ENCODE measurements at places on chromosomes 3 and 15.

- DNase-seq = peak; percentile 50
Measured at GRCh38 chr3:160448845-160449635, 546 bp downstream of the TRIM59 start.

DNA sequence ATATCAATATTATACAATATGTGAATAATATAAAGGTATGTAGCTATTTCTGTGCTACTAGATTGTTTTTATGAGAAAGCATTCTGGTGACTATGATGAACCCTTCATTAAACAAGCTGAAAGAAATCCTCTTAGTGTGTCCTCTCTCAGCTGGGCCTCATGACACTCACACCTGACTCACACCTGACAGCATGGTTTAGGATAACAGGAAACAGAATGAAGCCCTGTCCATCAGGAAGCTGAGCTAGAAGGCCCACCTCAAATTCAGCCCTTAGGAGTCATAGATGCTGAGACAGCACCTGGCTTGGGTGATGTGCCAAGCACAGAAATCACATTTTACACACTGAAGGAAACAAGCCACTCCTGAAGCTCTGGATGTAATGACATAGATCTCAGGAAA is 30.8 kb downstream of the CHCHD4 start:
- DNase-seq = no peak

- DNase-seq = no peak
Measured at GRCh38 chr15:80852676-80853075, 73.5 kb downstream of the CEMIP start.

- no peak for DNase-seq
Measured at GRCh38 chr15:80745888-80746287, 33.3 kb upstream of the CEMIP start.

GRCh38 chr15:100426937-100427336 is 85.2 kb upstream of the ADAMTS17 start:
- DNase-seq = no peak

DNA sequence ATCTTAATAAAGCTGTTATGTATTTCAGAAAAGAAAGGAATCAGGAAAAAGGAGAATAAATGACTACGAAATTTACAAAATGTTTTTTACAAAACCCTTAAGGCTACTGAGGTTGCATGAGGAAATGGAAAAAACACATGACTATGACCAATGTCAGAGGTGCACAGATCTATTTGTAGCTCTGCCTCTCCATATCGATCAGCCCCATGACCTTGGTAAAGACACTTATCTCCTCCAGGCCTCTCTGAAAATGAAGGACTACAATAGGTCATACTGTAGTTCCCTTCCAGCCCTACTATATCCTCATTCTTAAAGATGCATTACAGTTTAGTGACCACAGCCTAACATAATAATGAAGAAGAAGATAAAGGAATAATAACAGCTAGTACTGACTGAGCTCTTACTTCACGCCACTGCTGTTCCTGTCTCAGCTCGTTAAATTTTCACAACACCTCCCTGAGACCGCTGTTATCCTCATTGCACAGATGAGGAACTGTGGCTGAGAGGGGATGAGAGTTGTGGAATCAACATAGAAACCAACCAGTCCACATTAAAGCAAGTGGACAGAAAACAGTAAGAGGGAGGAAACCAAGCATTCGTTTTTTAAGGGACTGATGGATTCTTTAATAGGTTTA is 163.2 kb downstream of the MAGI1 start:
- DNase-seq = no peak

GRCh38 chr3:160851629-160852210 is 95.7 kb downstream of the PPM1L start:
- no peak for DNase-seq

- DNase-seq = no peak
Measured at GRCh38 chr15:57100136-57100539, 181.7 kb downstream of the TCF12 start.

GRCh38 chr15:48667701-48668100 is 22.2 kb upstream of the FBN1 start:
- peak; percentile 40 for DNase-seq

DNA sequence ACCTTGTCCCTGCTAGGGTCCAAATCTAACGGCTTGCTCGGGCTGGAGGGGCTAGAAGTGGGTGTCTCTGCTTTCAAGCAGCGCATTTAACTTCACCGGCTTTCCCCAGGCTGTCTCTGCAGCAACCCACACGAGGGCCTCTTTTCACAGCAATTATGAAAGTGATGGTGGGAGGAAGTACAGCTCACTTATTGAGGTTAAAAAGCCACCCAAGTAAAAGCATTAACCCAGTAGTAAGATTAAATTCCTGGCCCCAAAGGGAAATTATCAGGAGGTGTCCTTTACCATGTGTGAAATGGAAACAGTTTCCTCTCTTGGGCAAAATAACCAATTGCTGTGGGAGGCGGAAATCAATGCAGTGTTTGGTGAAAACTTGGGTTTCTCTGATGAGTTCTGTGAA is 41.1 kb downstream of the NGRN start:
- no peak for DNase-seq

DNA sequence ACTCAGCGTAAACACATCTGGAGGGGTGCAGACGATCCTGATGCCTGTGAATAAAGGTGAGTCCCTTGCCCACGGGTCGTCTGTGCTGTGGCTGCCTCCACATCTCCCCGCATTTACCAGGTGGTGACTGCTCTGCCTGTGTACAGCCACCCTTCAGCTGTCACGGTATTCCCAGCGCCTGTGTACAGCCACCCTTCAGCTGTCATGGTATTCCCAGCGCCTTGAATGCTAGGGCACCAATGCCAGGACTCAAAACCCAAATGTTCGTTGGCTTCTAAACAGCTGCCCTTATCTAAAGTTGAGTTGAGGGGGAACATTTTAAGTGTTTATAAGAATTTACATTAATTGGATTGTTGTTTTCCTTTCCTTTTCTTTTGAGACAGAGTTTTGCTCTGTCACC is 27.4 kb downstream of the MAP6D1 start:
- DNase-seq = no peak

GRCh38 chr3:125552401-125552800 is 32.4 kb upstream of the SNX4 start:
- no peak for DNase-seq

DNA sequence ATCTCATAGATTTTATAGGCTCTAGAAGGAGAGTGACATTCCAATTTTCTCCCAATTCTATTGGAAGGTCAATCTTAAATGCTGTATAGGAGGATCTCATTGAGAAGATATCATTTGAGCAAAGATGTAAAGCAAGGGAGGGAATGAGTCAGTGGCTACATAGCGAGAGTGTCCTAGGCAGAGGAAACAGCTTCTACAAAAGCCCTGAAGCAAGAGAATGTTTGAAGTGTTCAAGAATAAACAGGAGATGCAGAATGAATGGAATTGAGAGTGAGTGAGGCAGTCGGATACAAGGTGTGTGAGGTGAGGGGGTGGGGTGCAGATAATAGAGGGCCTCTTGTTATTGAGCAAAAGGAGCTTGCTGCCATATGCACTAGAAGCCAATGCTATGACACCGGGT is 545.9 kb downstream of the IGSF11 start:
- peak; percentile 6 for DNase-seq

DNA sequence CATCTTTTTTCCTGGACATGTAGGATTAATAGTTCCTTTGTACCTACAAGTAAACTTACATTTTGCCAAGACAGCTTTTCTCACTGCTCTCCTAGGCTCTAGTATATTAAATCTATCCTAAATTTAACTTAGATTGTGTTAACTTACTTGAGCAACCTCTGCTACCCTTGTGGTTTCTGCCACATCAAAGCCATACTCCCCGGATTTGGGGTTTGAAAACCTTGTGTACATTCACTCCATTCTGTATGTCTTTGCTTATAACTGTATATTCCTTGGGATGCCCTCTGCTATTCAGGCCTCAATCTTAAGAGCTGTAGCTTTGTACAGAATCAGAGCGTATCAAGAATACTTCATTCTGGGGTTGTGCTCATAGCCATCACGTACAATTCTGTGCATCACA is 60.4 kb downstream of the ARIH1 start:
- DNase-seq = no peak

- DNase-seq = no peak
Measured at GRCh38 chr3:68485051-68485450, 447.3 kb downstream of the TAFA4 start.

DNA sequence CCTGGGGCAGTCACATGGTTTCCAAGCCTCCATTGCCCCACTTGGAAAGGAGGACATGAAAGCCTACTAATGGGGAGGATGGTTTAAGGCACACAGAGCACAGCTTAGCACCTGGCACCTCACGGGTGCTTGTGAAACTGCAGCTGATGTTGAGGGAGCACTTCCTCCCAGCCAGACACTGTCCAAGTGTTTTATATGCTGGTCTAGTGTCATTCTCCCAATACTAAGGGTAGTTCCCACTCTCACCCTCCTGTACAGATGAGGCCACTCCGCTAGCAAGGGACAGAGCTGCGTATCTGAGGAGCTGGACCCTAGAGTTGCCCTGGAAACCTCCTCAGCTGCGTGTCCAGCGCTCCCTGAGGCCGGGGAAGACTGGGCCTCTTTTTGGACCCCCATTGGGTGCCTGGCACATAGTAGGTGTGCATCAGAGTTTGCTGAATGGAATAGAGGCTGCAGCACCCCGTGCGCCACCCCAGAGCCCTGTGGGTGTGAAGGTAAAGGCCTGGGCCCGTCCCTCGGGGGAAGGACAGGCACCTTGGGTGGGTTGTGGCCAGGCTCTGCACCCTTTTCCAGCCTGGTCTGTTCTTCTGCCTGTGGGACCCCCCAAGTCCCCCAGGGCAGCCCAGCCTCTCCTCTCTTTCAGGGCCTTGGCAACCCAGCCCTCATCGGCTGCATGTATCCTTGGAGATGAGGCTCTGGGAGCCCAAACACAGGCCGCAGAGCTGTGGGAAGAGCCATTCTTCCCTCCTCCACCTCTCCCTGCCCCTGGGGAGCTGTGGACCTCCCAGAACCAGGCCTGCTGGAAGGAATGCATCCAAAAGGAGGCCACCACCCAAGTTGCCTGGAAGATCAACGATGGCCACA is 31.3 kb downstream of the DNASE1L3 start:
- DNase-seq = no peak

DNA sequence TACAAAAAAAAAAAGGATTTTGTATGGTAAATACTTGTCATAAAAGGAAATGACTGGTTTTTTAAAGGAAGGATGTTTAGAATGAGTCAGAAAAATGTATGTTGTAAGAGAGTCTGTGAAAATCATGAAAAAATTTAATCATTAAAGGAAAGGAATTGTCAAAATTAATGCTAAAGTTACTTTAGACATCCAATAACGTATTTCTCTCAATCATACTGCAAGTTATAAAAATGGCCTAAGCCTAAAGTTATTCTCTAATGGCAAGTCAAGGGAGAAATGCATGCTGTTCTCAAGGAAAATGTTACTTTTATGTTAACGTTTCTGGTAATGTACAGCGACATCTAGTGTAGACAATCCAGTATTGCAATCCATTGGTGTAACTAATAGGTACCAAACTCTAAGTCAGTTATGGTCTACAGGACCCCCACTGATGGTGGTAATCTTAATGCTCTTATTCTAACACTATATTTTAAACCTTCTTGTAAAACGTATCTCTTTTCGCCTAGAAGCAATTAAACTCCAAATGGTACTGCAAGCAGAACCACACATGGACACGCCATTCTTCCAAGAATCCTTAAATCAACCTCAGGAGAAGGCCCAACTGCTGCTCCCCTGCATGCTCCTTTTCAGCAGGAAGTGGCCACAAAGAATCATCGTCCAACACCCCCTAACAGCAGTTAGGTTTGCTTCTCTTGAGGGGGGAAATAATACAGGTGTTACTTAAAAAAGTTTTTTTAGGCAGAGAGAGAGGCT is 35.2 kb downstream of the NCEH1 start:
- DNase-seq = peak; percentile 80

DNA sequence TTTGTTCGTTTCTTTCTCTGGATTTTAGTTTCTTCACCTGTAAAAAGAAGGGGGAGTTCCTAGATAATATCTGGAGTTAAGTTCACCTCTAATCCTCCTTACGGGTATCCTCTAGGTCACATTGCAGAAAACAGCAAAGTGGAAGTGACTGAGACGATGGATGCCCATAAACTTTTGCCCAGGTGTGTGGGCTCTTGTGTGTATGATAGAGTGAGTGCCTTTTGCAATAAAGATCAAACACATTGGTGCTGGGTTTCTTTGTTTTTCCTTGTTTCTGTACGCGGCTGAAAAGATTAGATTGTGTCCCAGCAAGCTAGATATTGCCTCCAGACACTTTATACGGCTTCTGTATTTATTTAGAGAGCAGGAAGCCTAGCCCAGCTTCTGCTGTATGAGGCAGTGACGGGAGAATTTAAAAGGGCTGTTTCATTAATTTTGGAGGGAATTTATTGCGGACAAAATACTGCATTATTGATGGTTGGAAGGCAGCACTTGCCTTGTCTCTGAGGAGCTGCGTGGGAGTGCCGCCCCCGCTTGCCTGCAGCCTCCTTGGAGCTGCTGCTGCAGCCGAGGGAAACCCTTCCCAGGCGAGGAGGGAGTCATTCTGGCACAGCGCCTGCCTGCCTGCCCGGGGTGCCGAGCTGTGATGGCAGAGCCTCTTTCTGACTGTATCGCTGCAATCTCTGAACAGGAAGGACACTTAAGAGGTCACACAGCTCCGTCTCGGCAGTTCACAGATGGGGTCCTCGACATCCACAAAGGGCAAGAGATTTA is 38.5 kb downstream of the PYDC2 start:
- DNase-seq = peak; percentile 77

DNA sequence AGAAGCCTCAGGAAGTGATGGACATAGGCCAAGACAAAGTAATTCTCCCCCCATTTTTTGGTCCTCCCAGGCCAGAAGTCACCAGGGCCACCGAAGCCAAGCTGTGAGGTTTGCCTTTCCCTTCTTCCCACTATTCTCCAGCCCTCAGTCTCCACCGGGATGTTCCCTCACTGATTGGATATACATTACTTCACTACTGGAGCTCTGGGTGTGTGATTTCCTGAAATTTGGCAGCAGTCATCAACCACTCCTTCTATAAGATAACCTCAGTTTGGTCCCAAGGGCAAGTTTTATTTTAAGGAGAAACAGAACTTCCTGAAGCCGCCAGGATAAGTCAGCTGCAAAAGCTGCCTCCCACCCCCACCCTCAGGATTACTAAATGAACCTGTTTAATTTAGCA is 11.3 kb downstream of the SLCO2A1 start:
- no peak for DNase-seq

DNA sequence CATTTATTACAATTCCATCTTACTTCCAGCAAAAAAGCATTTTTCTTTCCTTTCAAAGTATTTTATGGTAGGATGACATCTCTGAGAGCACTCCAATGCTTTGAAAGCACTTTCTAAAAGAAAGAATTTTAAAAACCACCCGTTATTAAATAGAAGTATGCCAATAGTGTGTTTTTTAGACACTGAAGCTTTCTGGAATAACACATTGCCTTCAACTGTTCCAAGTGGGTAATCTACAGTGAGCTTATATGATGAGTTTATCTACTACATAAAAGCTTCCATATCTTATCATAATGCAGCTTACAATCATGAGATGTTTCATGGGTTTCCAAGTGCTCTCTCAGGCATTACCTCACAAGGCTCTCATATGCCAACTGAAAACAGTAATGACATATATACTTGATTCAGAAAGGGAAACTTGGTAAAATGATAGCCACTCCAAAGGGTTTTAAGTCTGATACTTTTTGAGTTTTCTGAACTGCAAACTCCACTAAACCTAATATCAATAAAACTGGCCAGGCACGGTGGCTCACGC is 14.1 kb downstream of the CMTM6 start:
- no peak for DNase-seq

- peak; percentile 14 for DNase-seq
Measured at GRCh38 chr3:104388619-104389018, 978.1 kb upstream of the ALCAM start.

- DNase-seq = no peak
Measured at GRCh38 chr3:105798381-105798934, 70.4 kb downstream of the CBLB start.
